Fibroblast of gingiva (primary cell): ENCODE measurements at places on chromosomes 16 and 17.

GRCh38 chr17:62968445-62968923 is 2.4 kb downstream of the TANC2 start:
- DNase-seq = peak; percentile 87

DNA sequence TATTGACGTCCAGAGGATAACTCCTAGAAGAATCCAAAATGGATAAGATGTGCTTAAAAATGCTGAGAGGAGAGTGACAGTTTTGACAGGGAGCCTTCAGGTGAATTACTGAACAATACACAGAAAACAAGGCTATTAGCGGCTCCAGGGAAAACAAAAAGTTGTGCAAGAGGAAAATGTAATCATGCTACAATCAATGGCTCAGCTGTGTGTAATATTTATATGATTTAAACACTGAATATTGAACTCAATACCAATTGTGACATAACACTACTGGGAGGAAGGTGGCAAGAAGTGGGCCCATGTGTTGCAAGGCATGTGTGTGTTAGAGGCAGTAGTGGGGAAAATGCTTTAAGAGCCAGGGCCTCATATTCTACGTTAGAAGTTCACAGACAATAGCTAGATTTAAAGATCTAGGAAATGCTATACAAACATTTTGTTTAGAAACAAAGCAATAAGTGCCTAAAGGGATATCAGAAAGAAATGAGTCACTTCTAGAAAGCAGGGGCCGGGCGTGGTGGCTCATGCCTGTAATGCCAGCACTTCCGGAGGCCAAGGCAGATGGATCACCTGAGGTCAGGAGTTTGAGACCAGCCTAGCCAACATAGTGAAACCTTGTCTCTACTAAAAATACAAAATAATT is 253.2 kb upstream of the IRX5 start:
- no peak for DNase-seq

GRCh38 chr17:7916385-7916682 is 245 bp upstream of the RNF227 start:
- DNase-seq = no peak

- DNase-seq = no peak
Observed at GRCh38 chr17:46730679-46731078, 87.8 kb downstream of the WNT3 start.
